ENCODE measurements at places on chromosomes 6 and 20.

DNA sequence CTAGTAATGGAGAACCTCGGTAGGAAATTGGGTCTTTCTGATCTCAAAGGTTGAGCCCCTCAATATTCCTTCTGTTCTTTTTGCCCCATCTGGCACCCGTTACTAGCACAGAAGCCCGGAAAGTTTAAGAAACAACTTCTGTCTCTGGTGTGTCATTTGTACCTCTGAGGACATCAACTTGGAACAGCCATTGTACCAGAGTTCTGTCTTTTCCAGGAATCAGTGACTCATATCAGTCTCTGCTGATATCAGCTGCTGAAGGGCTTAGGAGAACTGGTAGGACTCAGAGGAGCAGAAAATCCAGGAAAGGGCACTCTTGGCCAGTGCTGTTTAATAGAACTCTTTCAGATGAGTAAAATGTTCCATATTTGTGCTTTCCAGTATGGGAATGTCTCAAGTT is 78.3 kb upstream of the CHD6 start:
- no peak for DNase-seq

DNA sequence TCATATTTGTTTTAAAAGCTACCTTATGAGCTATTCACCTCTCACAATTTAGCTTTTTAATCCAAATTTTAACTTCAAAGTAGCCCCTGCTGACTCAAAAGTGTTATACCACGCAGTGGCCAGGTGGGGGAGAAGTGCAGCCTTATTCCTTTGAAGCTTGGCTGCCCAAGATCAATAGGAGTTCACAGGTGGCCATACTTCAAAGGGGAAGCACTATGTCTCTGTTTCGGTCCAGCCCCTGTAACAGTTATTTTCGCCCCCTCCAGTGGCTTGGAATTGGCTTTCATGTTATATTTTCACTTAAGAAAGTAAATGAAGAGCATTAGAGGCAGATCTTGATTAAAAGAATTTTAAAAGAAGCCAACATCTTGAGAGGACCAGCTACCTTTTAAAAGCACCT is 608.4 kb downstream of the EPHA7 start:
- DNase-seq, result no peak

- DNase-seq, result no peak
Measured at GRCh38 chr6:27758491-27758890, 153.7 kb downstream of the OR2B2 start.

GRCh38 chr6:74752303-74752702 is 453.6 kb downstream of the COL12A1 start:
- DNase-seq, result no peak

- no peak for DNase-seq
Measured at GRCh38 chr6:130204322-130204721, 18.4 kb downstream of the SAMD3 start.

GRCh38 chr6:65790666-65791065 is 83.6 kb upstream of the EYS start:
- no peak for DNase-seq

DNA sequence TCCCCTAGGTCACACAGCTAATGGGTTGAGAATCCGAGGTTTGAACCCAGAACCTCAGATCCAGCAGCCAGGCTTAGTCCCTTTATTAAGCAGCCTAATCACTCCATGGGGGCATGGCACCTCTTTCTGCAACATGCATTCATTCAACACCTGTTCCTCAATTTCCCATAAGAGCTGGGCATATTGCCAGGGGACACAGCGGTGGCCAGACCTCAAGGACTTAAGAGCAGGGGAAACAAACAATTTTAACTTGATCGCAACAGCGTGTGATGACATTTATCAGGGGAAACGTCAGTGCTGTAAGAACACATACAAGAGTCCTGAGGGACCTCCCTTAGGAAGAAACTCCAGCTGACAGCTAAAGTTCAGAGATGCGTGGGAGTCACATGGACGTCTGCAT is 267.4 kb upstream of the CDH4 start:
- DNase-seq, result no peak

DNA sequence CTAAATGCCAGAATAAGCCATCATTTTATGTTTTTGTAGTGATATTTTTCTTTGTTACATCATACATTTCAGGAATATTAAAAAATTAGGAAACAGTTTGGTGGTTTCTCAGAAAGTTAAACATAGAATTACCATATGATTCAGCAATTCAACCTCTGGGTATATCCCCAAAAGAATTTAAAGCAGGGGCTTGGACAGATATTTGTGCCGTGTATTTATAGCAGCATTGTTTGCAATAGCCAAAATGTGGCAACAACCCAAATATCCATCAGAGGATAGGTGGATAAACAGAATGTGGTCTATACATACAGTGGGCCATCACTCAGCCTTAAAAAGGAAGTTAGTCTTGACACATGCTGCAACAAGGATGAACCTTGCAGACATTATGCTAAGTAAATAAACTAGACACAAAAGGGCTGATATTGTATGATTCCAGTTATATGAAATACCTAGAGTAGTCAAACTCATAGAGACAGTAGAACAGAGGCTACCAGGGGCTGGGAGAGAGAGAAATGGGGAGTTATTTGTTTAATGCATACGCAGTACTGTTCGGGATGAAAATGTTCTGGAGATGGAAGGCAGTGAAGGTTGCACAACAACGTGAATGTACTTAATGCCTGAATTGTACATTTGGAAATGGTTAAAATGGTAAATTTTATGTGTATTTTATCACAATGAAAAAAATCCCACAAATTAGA is 18.9 kb upstream of the TRAF3IP2 start:
- no peak for DNase-seq

GRCh38 chr20:63979557-63980316 is at the start of gene SAMD10:
TSS of gene SAMD10 (minus strand) at chr20:63979642. CDS start at chr20:63979467, 175 bp downstream.
- DNase-seq, result peak; percentile 70

GRCh38 chr20:32727683-32728082 is 15.6 kb downstream of the COMMD7 start:
- no peak for DNase-seq

DNA sequence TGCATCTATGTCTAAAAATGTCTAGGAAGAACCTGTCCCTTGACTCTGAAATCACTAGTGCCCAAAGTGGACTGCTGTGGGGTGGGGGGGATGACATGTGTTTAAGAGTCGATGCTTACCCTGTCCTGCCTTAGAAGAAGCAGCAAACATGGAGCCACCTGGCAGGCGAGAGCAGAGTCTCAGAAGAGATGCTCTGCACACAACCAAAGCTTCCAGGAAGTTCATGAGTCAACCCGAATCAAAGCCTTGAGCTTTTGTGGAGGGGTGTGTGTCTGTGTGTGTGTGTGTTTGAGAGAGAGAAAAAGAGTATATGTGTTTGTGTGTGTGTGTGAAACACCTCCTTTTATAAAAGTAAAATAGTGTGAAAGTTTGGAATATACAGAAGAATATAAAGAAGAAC is 269.9 kb downstream of the ALDH8A1 start:
- no peak for DNase-seq

- no peak for DNase-seq
Measured at GRCh38 chr20:41279546-41280225, 37.8 kb downstream of the ZHX3 start.

DNA sequence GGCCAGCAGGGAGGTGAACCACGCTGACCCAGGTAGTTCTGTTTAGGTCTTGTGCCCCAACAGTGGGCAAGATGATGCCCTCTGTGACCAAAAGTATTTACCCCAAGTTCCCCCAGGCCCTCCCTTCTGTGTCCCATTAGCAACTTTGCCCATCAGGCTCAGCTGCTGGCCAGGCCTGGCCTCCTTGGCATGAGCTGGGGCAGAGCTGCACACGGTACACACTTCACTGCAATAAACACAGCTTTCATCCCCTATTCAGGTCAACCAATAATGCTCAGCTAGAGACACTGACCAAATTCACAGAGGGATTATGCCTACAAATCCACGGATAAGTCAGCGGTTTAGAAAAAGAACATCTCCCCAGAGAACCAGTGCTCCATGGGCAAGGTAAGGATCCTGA is 103.7 kb downstream of the SLC23A2 start:
- DNase-seq, result no peak

GRCh38 chr6:51459958-51460357 is 627.5 kb downstream of the PKHD1 start:
- DNase-seq, result no peak

DNA sequence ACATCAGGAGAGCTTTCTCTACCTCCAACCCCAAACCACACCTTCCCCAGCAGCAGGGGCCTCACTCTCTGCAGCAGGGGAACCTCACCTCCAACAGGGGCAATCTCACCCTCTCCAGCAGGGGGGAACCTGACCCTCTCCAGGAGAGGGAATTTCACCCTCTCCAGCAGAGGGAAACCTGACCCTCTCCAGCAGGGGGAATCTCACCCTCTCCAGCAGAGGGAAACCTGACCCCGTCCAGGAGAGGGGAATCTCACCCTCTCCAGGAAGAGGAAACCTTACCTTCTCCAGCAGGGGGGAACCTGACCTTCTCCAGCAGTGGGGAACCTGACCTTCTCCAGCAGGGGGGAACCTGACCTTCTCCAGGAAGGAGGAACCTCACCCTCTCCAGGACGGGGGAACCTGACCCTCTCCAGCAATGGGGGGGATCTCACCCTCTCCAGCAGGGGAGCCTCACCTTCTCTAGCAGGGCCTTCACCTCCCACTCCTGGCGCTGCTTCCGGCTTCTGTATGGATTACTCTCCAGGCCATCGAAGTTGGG is 3.1 kb downstream of the B3GALT4 start:
- peak; percentile 36 for DNase-seq

GRCh38 chr6:30720738-30721197 is 616 bp downstream of the TUBB start:
- peak; percentile 70 for DNase-seq

DNA sequence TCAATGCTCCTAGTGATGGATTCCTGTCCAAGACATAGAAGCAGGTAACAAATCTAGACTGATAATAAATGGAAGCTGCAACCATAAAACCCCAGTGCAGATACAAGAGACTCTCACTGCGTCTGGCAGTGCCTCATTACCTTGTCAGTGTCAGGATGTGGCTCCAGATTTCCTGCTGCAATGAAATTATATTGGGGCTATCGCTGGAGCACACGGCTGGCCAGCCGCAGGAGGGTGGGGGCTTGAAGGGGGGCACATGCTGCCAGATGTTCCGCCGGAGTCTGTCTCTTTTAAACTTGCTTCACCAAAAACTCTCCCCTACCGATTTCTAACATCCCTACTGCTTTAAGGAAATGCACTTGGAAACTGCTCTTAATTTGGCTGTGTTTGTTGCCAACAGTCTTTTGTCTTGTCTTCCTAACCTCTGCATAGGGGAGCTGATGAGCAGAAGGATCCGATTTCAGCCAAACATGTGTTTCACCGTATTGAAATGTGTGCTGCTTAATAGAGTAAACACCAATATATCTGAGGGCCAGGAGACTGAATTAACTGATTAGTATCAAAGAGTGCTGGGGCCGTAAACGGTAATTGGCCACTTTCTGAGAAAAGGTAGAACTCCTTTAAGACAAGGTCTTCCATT is 102.2 kb upstream of the EXOC2 start:
- DNase-seq, result no peak

GRCh38 chr6:50966532-50966931 is 147.9 kb downstream of the TFAP2B start:
- DNase-seq, result no peak

DNA sequence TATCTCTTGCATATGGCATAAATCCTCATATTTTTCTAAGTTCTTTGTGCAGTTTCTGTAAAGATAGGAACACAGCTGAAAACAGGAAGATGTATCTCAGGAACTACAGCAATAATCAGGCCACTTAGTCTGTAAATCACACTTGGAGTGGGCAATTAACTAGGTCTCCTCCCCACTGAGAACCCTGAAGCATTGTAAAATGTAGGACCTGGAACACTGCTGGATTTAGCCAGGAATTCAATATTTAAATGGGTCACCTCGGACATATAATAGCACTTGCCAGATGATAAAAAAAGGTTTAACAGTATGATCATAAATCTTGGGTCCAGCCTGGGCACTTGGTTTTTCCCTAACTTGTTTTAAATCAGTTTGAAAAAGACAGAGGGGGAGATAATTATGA is 155.0 kb downstream of the GRM1 start:
- DNase-seq, result no peak

DNA sequence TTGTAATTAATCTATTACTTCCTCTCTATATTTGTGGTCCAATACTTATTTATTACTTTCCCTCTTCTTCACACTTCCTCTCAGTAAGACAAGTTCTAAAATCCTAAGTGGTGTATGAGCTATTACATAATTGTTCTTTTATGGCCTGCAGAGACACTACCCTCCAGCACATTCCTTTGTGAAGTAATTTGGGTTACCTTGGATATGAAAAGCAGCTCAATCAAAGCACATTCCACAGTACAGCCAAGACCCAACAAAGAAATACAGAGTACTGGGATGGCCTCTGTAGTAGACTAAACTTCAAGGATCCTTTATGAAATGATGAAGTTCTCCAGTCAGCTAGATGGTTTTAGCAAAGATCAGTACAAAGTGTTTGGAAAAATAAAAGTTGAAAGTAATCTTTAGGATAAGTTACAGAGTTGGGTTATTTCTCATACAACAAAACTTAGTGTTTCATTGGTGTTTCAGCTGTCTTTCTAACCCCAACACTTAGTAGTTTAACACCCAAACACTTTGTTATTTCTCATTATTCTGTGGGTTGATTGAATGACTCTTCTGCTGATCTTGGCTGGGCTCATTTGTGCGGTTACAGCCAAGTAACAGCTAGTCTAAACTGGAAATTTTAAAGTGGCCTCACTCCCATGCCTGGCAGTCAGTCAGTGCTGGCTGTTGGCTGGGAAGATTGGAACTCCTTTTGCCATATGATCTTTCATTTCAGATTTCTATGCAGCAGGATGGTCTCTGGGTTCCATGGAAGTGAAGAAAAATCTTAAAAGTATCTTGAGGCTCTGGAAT is 161.5 kb upstream of the POU3F2 start:
- DNase-seq, result no peak

DNA sequence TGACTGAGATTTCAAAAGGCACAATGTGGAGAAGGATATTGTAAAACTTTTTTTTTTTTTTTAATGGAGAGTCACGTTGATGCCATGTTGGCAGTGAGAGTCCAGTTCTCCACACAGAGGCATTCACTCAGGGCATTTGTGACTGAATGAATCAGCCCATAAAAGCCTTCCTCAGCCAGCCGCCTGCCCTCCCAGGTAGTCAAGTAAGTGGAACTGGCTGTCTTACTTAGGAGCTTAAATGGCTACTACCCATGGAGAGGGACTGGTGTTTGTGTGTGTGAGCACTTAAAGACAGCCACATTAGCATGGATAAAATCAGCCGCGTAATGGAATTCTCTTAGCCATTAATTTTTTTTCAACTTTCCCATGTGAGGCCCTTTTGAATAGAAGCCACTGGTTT is 12.6 kb downstream of the AAR2 start:
- no peak for DNase-seq

Measured in activated T-cell treated with anti-CD3 and anti-CD28 coated beads, Interleukin-2, amount 50 U/mL, for 1 hour (primary cell).